ENCODE measurements at places on chromosomes 2 and 18.

GRCh38 chr2:15675456-15676195 is 84.0 kb downstream of the DDX1 start:
- DNase-seq: no peak

DNA sequence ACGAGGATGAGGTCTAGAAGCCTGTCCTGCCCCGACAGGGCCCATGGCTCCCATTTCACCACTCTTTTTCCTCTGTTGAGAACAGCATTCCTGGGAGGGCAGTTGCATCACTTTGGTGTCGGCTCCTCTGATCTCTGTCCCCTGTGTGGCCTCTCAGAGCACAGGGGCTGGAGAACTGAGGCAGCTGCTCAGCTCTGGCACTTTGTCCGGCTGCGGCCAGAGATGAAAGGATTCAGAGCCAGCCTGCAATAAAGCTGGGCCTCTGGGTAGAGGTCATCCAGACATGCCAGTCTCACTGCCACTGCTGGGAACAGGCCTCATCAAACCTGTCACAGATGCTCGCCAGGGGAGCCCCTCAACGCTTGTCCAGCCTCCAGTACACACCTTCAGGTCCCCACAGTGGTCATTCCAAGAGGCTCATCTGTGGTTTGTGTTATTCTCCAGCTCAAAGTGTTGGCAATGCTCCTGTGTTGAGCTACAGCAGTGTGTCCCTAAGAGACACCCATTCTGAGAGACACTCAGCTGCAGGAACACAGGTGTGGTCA is 13.1 kb upstream of the ROCK2 start:
- DNase-seq: no peak

DNA sequence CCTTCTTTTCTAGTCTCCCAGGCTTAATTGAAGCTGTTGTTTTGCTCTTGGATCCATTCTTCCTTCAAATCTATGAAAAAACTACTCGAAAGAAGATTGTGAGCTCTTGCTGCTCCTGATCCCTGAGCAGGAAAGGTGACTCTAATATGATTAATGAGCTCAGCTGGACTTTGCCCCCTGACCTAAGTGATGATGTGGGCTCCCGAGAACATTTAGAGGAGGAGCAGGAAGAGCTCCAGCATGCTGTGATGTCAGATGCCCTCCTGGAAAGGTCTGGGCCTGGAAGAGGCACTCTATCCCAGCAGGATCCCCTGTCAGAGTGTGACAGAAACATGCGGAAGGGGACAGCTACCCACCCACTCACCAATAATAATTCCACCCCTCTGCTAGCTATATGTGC is 117.9 kb upstream of the PELI1 start:
- DNase-seq: no peak

- DNase-seq: no peak
Observed at GRCh38 chr18:47944972-47945852, 14.8 kb upstream of the SMAD2 start.

- DNase-seq: no peak
Observed at GRCh38 chr2:3575534-3576262, 638 bp downstream of the RPS7 start.

DNA sequence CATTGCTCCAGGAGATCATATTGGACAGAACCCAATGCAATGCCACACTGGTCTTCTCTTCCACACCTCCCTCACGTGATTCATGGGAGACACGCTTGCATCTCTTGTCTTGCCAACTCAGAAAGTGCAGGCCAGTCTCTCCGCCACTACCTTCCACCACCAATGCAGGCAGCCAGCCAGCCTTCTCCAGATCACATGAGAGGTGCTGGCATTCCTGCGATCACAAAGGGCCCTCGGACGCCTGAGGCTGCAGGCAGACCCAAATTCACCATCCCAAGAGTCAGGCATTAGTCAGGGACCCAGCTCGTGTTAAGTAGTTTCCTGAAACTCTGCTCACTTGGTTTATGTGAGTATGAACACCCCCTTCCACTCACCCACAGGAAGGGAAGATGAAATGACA is 437.0 kb upstream of the ETAA1 start:
- DNase-seq: no peak

- no peak for DNase-seq
Observed at GRCh38 chr2:215829261-215829660, 184.1 kb downstream of the MREG start.

GRCh38 chr2:121080013-121080772 is 204.8 kb downstream of the TFCP2L1 start:
- peak; percentile 6 for DNase-seq

DNA sequence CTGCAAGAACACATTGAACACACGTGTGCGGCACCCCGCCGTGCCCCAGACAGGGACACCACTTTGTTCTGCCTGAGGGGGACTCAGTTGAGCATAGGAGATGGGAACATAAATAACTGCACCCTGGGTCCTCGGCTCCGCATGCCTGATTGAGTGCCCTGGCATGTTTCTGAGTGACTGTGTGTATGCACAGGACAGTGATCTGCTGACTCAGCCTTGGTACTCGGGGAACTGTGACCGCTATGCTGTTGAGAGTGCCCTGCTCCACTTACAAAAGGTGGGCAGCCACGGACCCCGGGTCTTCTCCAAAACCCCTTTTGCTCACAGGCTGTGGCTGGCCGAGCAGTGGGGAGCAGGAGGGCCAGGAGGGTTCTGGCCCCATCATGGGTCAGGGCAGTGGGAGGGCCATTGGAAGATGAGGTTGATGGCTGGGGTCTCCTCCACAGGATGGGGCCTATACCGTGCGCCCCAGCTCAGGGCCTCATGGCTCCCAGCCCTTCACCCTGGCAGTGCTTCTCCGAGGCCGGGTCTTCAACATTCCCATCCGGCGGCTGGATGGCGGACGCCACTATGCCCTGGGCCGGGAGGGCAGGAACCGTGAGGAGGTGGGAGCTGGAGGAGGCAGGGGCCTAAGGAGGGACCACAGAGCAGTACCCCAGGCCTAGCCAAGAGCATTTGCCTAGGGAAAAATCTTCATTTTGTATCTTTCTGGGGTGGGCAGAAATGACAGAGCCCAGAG is 16.9 kb downstream of the SH2D6 start:
- DNase-seq: no peak

- DNase-seq: no peak
Observed at GRCh38 chr18:49170925-49171505, 220.2 kb upstream of the SMAD7 start.

- no peak for DNase-seq
Observed at GRCh38 chr2:134549104-134549503, 169.7 kb downstream of the TMEM163 start.

DNA sequence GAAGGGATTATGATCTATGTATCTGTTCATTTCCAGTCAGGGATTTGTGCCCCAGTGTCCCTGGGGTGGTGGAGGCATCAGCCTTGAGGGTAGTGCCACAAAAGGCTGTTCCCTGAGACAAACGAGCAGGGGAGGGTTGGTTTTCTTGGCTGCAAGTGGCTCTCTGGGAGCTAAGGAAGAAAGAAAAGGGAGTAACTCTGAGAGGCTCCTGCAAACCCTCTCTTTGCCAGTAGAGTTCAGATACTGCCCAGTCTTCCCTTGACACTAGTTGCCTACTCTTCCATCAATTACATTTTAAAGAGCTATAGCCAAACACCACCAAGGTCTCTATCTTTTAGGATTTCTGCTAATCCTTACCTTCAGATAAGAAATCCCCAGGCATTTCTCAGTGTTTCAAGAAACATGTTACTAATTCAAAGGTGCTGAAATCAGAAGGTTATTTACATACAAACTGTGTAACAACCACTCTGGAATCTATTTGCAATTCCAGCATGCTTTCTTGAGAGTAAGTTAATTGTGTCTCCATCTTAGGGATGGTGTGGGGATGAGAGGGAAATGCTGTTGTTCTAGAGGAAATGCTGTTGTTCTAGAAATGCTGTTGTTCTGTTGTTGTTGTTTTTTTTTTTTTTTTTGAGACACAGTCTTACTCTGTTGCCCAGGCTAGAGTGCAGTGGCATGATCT is 18.7 kb upstream of the KCTD1 start:
- no peak for DNase-seq

DNA sequence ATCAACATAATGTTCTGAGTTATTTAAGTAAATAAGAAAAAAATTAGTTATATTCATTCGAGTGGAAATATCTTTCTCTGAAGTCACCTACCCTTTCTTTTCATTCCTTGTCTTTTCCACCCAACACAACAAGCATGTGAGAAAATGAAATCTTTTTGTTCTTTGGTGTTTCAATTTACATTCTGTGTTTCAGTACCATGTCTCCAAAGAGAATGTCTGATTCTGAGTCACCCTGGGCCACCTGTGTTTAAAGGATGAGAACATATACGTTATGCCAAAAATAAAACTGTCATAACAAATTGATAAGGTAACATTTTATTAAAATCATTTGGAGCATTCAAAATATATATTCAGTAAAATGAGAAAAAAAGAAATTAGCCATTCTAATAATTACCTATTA is 470.8 kb downstream of the ZNF804A start:
- DNase-seq: no peak

DNA sequence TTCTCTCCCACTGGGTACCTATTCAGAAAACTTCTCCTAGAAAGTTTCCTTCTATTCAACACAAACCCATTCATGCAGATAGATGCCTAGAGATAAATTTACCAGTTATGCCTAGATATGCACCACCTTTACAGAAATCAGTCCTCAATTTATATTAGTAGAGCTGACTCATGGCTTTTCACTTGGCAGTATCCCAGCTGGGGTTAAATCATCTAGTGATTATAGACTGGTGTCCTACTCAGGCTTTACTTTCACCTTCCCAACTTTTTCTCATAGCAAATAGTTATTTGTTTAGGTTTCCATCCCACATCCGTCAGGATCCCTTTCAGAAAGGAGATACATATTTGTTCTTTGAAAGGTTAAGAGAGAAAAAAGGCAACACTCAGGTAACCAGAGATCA is 124.5 kb downstream of the AQP4 start:
- DNase-seq: no peak

GRCh38 chr18:48186861-48187260 is 222.3 kb downstream of the ZBTB7C start:
- DNase-seq: no peak

GRCh38 chr18:22344908-22345670 is 72.6 kb downstream of the CTAGE1 start:
- no peak for DNase-seq

DNA sequence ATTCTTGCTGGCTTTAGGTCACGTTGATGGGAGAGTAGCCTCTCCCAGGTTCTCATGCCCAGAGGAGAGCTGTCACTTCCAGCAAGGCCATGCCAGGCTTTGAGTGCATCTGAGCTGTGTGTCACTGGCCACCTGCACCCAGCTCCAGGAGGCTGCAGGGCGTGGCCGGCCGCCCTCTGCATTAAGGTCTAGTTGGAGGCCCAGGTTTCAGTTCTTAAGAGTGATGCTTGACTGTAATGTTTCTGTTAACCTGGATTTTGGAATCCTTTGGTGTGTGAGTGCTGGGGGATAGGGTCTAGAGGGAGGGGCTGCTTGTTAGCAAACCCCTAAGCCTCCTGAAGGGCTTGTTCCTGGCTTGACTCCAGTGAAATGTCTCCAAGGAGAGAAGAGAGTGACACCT is 140.1 kb downstream of the ACOXL start:
- DNase-seq: no peak

DNA sequence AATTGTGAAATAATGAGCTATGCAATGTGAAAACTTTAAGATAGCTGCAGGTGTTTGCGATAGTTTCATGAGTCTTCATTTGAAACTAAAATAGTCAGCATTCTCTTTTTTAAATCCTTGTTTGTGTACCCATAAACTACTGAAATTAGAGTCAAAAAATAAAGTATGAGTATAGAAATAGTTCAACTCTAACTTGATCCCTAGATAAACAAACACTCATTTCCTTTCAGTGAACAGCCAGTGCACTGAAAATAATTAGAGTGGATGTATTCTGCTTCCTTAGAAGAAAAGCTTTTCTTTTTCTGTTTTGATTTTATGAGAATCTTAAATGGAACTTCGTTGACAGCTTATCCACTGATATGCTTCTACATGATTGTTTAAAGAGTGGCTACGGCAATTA is 1033.4 kb downstream of the SOCS6 start:
- DNase-seq: no peak

DNA sequence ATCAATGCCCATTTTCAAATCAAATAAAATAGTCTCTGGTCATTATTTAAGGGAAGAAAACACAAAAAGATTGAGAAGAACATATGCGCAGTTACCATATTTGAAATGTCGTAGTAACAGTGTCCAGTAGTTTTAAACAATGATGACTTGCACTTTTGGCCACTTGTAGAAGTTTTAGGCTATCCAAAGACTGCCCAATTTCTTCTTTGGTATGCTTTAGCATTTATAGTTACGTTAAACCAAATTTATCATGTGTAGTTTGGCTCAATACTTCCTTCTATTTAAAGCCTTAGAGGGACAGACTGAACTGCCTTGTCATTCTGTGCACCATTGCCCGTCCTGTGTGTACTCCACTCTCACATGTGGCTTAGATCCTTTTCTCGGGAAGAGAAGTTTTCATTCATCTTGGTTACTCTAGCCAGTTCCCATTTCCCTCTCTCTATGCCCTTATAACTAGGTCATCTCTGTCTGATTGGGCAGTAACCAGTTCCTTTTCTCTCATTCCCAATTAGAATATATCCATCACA is 84.8 kb upstream of the TTN start:
- no peak for DNase-seq

GRCh38 chr2:105537920-105538319 is 139.1 kb upstream of the FHL2 start:
- DNase-seq: no peak

DNA sequence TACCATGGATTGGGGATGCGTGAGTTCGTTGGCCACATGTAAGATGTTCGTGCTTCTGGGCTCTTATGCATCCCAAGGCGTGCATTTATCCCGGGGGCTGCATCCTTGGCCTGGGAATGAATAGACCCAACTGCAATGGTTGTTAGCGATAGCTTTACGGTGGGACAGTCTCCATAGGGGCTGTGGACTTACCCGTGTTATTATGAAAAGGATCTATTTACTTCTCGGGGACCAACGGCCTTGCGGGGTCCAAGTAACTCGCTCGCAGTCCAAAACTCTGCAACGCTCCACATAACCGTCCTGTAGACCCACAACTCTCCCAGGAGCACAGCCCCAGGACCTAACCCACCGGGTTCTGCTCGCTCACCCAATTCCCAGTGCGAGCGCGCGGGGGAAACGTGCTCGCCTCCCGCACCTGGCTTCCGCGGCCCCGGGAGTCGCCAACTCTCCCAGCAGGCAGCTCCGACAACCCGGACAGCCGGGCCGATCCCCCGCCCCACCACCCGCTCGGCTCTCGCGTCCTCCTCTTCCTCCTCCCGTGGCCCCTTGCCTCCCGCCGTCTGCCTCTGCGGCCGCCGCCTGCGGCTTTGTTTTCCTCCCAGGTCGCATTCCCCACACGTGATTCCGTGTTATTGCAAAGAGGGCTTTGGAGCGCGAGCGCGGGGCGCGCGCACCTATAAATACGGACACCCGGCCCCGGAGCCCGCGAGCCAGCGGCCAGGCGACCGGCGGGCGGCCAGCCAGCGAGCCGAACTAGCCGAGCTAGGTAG is at the start of gene CABLES1:
TSS of gene CABLES1 (plus strand) at position 706 of the 770 bp plus-strand sequence. CDS start 278 bp downstream, outside the sequence.
- peak; percentile 16 for DNase-seq

Measured in activated naive CD4-positive, alpha-beta T cell (primary cell).